ENCODE measurements at places on chromosomes 11 and 22. TPM values are rescaled to one million over a fixed set of nuclear protein-coding genes. Genes with fewer than 3 reads are reported as not detected.

The GRM5 gene
- not detected for polyA plus RNA-seq

The SSRP1 gene
- polyA plus RNA-seq: 101 TPM

GRCh38 chr11:126829716-126830115, 170.9 kb downstream of the KIRREL3 start:
- no peak for DNase-seq

DNA sequence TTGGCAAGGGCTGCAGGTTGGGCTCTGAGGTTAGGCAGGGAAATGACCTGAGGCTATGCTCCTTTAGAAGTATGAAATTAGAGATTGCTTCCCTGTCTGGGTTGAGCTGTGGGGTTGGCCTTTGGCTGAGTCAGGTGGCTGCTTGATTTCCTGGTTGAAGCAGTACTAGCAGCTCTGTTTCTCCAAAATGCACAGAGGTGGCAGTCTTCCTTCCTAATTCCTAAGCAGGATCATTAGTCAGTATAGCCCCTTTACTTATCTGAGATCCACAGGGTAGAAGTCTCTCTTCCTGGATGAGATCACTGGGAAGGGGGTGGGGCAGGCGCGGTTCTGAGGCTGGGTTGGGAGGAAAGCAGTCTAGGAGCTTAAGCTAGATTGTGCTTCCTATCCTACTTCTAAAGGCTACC, 1917.5 kb downstream of the LRRC4C start:
- DNase-seq: no peak

- DNase-seq: no peak
Measured at GRCh38 chr22:34669001-34669400, 397.0 kb upstream of the ISX start.

DNA sequence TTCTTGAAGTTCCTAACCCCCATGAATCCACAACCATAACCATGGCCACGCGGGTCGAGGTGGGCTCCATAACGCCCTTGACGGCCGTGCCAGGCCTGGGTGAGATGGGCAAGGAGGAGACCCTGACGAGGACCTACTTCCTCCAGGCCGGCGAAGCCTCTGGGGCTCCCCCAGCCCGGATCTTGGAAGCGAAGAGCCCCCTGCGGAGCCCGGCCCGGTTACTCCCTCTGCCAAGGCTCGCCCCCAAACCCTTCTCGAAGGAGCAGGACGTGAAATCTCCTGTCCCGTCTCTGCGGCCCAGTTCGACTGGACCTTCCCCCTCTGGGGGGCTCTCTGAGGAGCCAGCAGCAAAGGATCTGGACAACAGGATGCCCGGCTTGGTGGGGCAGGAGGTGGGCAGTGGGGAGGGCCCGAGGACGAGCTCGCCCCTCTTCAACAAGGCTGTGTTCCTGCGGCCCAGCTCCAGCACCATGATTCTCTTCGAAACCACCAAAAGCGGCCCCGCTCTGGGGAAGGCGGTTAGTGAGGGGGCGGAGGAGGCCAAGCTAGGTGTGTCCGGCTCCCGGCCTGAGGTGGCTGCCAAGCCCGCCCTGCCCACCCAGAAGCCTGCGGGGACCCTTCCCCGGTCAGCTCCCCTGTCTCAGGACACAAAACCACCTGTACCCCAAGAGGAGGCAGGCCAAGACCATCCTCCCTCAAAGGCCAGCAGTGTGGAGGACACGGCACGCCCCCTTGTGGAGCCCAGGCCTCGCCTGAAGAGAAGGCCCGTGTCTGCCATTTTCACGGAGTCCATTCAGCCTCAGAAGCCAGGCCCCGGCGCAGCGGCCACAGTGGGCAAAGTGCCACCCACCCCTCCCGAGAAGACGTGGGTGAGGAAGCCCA, 75.7 kb downstream of the KIAA1671 start:
- peak; percentile 25 for DNase-seq

DNA sequence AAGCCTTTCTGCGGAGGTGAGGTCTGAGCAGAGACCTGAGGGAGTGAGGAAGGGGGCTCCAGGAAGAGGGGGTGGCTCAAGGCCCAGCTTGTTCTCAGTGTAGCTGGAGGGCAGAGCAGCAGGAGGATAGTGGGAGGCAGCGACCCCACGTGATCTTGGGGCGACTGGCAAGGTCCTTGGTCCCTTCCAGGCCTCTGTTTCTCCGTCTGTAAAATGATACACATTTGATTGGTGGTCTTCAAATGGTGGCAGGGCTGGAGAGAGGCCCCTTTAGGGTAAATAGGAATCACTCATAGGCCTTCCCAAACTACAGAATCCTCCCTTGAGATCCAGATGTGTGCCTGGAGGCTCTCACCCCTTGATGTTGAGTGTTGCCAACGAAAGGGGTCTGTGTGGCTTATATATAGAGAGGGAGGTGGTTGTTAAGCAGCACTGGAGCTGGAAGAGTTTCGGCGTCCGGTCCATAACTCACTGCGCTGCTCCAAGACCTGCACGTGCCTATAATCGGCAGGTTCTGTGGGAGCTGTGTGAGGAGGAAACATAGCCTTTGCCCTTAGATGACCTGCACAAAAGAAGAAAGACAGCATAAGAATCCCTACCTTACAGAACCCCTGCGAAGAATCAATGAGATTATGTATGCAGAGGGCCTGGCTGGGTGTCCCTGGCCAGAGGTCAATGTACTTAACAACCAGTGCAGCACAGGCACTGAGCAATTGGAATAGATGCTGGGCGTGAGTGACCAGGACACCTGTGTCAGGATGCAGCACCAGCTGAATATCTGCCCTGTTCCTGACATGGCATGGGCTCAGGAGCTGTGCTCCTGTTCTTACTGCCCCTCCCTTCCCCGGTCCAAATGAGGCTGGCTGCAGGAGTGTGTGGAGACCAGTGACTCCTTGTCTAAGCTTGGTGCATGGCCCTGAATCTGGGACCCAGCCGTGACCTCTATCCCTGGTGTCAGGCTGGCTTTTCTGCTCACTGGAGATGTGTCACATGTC, 28.7 kb downstream of the OTOG start:
- DNase-seq: no peak

- no peak for DNase-seq
Measured at GRCh38 chr11:96990914-96991313, 601.1 kb downstream of the JRKL start.

DNA sequence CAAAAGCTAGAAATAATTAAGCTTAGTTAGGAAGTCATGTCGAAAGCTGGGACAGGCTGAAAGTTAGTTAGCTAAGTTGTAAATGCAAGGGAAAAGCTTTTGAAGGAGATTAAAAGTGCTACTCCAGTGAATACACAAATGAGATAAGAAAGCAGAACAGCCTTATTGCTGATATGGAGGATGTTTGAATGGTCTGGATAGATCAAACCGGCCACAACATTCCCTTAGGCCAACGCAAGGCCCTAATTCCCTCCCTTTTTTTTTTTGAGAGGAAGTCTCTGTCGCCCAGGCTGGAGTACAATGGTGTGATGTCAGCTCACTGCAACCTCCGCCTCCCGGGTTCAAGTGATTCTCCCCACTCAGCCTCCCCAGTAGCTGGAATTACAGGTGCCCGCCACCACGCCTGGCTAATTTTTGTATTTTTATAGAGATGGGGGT, 23.3 kb upstream of the WEE1 start:
- no peak for DNase-seq

DNA sequence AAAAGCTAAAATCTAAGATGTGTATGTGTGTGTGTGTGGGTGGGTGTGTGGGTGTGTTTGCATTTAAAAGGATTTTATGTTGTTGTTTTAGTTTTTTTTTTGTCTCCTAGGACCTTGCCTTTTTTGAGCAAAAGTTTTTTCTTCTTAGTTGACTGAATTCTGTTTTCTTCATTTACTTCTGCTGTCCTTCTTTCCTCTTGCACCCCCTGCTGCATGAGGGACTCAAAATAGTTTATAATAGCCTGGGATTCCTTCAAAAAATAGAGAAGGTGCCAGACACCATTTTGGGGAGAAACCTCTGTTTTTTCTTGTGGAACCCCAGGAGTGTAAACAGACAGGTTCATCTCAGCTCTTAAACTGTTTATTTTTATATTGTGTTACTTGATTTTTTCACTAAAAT, 817.7 kb downstream of the TBC1D22A start:
- DNase-seq: no peak

DNA sequence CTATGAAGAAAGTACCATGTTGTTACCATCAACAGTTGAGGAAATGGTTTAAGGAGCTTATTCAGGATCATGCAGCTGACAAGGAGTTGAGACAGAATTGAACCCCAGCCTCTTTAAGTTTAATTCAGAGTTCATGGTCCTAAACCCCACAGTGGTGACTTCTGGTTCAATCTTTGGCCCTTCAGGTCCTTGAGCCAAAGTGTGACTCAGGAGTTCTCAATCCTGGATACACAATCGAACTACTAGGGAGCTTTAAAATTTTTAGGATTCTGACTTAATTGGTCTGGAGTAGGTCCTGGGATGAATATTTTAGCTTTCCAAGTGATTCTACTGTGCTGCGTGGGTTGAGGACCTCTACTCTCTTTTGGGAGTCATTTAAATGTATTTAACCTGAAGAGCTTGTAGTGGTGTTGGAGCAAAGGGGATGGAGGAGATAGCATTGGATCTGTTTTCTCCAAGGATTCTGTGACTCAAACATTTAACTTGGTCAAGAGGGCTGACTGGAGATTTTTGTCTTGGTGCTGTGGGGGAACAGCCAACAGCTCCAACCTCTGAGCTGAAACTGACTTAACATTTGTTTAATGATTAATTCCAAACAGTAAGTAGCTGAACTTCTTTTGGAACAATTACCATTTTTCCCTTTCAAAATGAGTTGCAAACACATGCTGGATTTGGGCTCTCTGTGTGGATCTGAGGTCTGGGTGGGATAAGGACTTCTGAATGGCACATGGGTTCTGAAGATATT, 80.1 kb downstream of the INSC start:
- DNase-seq: no peak

DNA sequence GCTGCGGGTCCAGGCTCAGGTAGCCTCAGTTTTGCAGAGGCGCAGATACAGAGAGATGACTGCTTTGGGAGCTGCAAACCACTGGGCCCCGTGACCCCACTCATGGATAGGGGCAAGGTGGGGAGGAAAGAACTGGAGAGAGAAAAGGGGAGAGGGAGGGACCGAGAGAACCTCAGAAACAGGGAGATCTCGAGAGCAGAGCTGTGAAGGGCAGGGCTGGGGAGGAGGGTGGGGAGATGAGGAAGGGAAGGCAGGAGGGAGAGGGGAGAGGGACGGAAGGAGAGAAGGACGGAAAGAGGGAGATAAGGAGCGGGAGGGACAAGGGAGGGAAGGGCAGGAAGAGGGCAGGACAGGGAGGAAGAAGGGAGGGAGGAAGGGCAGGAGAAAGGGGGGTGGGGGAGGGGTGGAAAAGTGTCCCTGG, 46.3 kb downstream of the IGLL1 start:
- no peak for DNase-seq

DNA sequence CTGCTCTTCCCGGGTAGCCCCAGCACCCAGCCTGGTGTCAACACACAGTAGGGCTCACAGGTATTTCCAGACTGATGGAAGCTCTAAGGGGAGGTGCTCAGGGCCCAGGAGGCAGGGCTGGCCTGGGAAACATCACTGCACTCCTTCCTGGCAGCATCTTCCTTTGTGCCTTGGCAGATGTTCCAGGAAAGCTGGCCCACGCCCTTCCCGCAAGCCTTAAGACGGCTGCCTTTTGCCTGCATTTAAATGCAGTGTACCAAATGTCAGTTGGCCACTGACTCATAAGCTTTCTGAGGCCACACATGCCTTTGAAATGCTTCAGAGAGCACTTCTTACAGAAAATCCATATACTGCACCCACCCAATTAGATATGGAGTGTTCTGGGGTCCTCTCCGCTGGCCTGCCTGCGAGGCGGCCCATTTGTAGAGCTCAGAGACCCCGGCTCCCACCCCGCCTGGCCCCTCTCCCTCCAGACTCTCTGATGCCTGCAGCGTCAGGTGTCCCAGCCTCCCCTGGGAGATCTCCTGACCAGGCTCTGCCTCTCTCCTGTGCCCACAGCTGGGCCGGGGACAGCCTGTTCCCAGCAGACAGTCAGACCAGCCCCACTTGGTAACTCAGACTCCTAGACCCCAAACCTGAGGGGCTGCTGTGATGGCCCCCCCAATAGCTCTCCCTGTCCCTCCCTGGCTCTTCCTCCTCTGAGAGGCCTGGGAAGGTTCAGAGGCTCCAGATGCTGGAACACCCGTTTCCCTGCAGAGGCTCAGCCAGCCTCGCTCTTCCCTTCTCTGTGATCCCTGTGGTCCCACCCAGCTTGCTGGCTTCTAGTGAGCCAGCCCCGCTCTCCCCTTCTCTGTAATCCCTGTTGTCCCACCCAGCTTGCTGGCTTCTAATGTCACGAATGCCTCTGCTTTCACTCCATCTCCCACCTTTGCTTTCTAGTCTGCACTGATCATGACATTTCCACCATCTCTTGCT, 47.6 kb upstream of the THY1 start:
- DNase-seq: peak; percentile 47

All from psoas muscle (tissue), 8 donors.